Activated CD4-positive, alpha-beta T cell treated with anti-CD3 and anti-CD28 coated beads, Interleukin-2, amount 10 ng/mL, durations not matched to agents 7 days and 5 days (primary cell): ENCODE measurements at places on chromosomes 4 and X. TPM values are rescaled to one million over a fixed set of nuclear protein-coding genes. Genes with fewer than 3 reads are reported as not detected.
A peak's percentile ranks its signal among the peaks of the same experiment; 100 is the strongest.

DNA sequence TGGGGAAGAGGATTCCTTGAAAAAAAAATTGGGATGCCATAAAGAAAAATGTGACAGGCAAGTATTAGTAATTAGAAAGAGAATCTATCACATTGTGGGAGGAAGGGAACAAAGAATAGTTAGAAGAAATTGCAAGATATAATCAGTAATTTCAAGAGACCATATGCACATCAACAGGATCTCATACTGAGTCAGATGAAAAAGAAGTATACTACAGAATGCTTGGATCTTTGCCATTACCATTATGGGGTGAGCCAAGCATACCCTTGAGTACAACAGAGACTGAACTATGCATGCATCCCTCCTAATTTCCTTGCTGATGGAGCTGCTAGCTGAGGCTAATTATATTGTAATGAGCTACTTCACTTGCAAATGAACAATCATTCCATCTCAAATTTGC, 287.6 kb downstream of the PAPSS1 start:
- H3K4me3 ChIP-seq: no peak overlapping the region
- H3K27me3 ChIP-seq: peaks cover 8% of the 10 kb centered on the region
- no peak overlapping the region for H3K27ac ChIP-seq
- no peaks in the 10 kb centered on the region for H3K4me1 ChIP-seq

DNA sequence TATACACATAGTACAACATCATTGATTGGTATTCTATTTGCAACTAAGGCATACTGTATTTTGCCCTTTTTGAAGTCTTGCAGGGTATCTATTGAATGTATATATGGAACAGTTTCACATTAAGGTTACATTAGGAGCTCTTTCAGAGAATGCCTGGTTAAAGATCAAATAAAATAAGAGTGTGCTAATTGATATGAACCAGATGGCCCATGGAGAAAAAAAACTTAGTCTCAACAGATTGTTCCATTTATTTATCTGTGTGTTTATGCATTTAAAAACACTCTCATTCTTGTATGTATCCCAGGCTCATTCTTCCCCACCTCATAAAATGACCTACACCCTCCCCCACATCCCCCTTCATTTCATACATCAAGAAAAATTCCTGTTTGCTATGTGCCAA, 35.2 kb upstream of the GRIA2 start:
- H3K4me3 ChIP-seq: no peak overlapping the region
- no peak for DNase-seq
- no peak overlapping the region for H3K27ac ChIP-seq
- H3K4me1 ChIP-seq: no peaks in the 10 kb centered on the region
- H3K36me3 ChIP-seq: no peaks in the 10 kb centered on the region
- H3K27me3 ChIP-seq: no peaks in the 10 kb centered on the region

GRCh38 chr4:108072300-108072699, 82.6 kb downstream of the HADH start:
- peak; percentile 85 for DNase-seq
- H3K27ac ChIP-seq: peak overlapping the region; percentile 90
- H3K36me3 ChIP-seq: peaks cover 80% of the 10 kb centered on the region
- peak overlapping the region; percentile 25 for H3K4me3 ChIP-seq
- H3K4me1 ChIP-seq: peaks cover 66% of the 10 kb centered on the region

DNA sequence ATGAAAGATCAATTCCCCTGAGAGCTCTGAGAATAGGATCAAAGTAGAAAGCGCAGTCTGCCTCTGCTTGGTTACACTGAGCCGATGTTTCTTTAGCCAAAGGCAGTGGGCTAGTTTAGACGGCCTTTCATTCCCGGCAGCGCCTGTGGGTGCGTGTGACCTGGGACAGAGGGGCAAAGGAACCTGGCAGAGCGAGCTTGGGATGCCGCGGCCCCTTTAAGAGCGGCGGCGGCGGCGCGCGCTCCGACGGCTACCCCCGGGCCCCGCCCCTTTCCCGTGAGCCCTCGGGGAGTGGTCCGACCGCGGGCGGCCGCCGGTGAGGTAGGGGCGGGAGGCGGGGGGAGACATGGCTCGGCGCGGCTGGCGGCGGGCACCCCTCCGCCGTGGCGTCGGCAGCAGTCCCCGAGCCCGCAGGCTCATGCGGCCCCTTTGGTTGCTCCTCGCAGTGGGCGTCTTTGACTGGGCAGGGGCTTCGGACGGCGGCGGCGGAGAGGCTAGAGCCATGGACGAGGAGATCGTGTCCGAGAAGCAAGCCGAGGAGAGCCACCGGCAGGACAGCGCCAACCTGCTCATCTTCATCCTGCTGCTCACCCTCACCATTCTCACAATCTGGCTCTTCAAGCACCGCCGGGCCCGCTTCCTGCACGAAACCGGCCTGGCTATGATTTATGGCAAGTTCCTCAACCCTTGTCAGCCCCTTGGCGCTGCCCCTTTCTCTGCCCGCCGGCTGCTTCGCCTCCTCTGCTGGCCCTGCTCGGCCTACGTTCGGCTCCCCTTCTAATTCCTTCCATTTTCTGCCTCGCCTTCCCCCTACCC, at the start of gene SLC9A6:
SLC9A6 (plus strand) TSS at position 279 of the 816 bp plus-strand sequence; CDS start at position 503, 224 bp downstream.
- H3K36me3 ChIP-seq: peaks cover 4% of the 10 kb centered on the region
- H3K4me3 ChIP-seq: peak within 1 kb of the TSS; percentile 93
- DNase-seq: peak; percentile 64
- peak within 1 kb of the TSS; percentile 89 for H3K27ac ChIP-seq

DNA sequence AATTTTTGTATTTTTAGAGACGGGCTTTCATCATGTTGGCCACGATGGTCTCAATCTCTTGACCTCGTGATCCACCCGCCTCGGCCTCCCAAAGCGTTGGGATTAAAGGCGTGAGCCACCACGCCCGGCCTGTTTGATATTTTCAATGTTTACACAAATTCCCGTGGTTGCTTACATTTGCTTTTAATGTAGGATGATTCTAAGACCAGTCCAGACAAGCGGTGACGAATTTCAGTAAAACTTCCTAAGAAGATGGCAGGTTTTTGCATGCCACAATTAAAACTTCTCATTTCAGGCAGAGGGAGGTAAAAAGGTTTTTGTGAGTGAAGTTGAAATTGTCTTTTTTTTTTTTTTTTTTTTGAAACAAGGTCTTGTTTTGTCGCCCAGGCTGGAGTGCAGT, 41.4 kb upstream of the RBPJ start:
- no peak for DNase-seq
- no peaks in the 10 kb centered on the region for H3K27me3 ChIP-seq
- no peak overlapping the region for H3K27ac ChIP-seq
- no peaks in the 10 kb centered on the region for H3K4me1 ChIP-seq
- no peaks in the 10 kb centered on the region for H3K36me3 ChIP-seq
- H3K4me3 ChIP-seq: no peak overlapping the region

GRCh38 chr4:172962564-172963353, 205.9 kb upstream of the GALNT7 start:
- H3K4me3 ChIP-seq: no peak overlapping the region
- H3K36me3 ChIP-seq: no peaks in the 10 kb centered on the region
- H3K27ac ChIP-seq: no peak overlapping the region

DNA sequence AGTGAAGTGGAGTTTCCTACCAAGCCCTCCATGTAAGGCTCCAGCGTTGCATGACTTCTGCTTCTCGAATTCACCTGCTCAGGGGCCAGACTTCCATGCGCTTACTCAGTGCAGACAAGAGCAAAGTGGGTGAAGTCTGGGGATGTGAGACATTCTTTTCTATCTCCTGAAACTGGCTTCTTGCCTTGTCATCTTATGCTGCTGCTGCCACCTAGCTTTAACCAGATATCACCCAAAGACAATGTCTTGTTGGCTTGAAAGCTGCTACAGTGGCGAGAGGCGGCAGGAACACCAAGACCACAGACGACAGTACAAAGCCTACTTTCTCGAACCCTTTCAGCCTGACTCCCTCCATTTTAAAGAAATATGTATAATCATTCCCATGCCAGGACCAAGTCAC, 103.6 kb upstream of the ADGRG2 start:
- H3K36me3 ChIP-seq: no peaks in the 10 kb centered on the region
- no peak overlapping the region for H3K27ac ChIP-seq
- no peak overlapping the region for H3K4me3 ChIP-seq
- H3K27me3 ChIP-seq: no peaks in the 10 kb centered on the region

GRCh38 chrX:9525511-9526248, 60.8 kb downstream of the TBL1X start:
- H3K27me3 ChIP-seq: no peaks in the 10 kb centered on the region
- no peak for DNase-seq

DNA sequence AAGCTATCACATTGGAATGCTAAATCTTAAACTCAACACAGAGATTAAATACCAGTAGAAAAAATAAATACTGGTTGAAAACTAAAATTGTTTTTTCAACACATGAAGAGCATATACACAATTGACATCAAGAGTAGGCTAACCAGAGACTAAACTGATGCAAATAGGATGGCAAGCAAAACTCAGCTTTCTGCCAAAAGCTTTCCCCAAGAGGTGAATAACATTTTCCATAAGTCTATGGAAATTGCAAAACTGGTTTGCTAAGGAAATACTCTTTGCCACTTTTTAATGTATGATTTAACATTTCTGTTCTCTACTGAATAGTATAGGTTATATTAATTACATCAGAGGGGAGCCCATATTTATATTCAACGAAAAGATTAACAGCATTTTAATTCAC, 23.8 kb downstream of the IQCM start:
- no peak overlapping the region for H3K4me3 ChIP-seq
- H3K4me1 ChIP-seq: no peaks in the 10 kb centered on the region
- H3K27ac ChIP-seq: no peak overlapping the region
- no peaks in the 10 kb centered on the region for H3K36me3 ChIP-seq
- DNase-seq: no peak
- H3K27me3 ChIP-seq: no peaks in the 10 kb centered on the region

GRCh38 chr4:3868211-3869173, 102.3 kb downstream of the ADRA2C start:
- peaks cover 20% of the 10 kb centered on the region for H3K27me3 ChIP-seq
- DNase-seq: no peak
- H3K4me1 ChIP-seq: peaks cover 4% of the 10 kb centered on the region
- H3K27ac ChIP-seq: no peak overlapping the region
- no peak overlapping the region for H3K4me3 ChIP-seq

DNA sequence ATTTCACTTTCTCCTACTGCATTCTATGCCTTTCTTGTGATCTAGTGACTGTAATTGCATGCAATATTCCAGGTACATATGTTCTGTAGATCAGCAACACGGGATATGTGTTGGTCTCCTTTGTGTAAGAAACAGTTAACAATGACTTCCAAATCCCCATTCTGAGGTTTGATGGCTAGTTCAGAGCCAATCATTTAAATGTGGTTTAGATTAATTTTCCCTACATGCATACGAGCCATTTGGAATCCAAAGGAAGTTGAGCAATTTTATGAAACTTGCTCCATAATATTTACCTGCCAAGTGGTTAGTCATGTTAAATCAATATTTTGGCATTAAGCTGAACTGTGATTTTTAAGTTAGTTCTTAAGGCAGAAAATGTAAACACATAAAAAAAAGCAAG, 172.8 kb upstream of the DCAF12L2 start:
- H3K27me3 ChIP-seq: no peaks in the 10 kb centered on the region
- no peak overlapping the region for H3K4me3 ChIP-seq
- H3K36me3 ChIP-seq: no peaks in the 10 kb centered on the region
- no peaks in the 10 kb centered on the region for H3K4me1 ChIP-seq

DNA sequence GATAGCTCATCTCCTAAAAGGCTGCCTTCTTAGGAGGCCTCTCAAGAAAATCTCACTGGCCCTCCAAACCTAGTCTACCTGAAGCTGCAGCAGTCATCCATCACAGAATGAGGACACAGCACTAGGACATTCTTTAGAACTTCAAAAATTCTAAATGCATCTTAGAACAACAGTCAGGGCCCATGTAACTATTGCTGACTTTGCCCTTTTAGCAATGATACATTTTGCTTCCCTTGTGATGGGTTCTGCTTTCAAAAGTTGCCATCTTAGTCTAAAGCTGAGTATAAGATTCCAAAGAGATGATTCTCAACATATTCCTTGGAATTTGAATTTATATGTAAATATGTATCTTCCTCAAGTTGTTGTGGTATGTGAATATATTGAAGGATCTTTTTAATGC, 793.0 kb downstream of the RAB28 start:
- DNase-seq: no peak
- H3K4me1 ChIP-seq: no peaks in the 10 kb centered on the region
- no peak overlapping the region for H3K27ac ChIP-seq
- H3K4me3 ChIP-seq: no peak overlapping the region
- H3K36me3 ChIP-seq: no peaks in the 10 kb centered on the region

DNA sequence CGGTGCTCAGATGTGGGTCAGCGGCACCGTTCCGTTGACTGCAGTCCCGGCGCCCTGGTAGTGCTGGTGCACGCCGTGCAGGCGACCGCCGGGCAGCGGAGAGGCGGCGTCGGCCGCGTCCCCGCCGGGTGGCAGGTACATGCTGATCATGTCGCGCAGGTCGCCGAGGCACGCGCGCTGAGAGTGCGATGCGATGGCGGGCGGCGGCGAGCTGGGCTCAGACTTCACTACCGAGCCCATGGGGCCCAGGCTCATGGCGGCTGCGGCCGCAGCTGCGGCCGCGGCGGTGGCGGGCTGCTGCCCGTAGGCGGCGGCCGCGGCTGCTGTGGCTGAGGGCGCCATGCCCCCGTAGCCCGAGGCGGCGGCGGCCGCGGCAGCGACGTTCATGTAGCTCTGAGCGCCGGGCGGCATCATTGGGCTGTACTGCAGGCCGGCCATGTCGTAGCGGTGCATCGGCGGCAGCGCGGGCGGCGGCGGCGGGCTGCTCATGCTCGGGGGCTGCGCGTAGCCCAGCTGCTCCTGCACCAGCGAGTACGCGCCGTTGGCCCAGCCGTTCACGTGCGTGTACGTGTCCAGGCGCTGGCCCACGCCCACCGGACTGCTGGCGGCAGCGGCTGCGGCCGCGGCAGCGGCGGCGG, 1.0 kb downstream of the SOX3 start:
- H3K27ac ChIP-seq: no peak overlapping the region
- H3K36me3 ChIP-seq: no peaks in the 10 kb centered on the region
- peaks cover 55% of the 10 kb centered on the region for H3K27me3 ChIP-seq
- no peaks in the 10 kb centered on the region for H3K4me1 ChIP-seq
- no peak for DNase-seq

GRCh38 chrX:149569770-149570169, 17.5 kb downstream of the MAGEA9B start:
- no peaks in the 10 kb centered on the region for H3K27me3 ChIP-seq
- H3K36me3 ChIP-seq: no peaks in the 10 kb centered on the region
- no peak for DNase-seq
- no peak overlapping the region for H3K4me3 ChIP-seq
- no peak overlapping the region for H3K27ac ChIP-seq

GRCh38 chr4:159278399-159278798, 175.5 kb downstream of the RAPGEF2 start:
- H3K27me3 ChIP-seq: no peaks in the 10 kb centered on the region
- H3K27ac ChIP-seq: no peak overlapping the region
- no peaks in the 10 kb centered on the region for H3K4me1 ChIP-seq
- peaks cover 2% of the 10 kb centered on the region for H3K36me3 ChIP-seq

- H3K4me1 ChIP-seq: no peaks in the 10 kb centered on the region
- H3K4me3 ChIP-seq: no peak overlapping the region
- no peaks in the 10 kb centered on the region for H3K36me3 ChIP-seq
- peaks cover 2% of the 10 kb centered on the region for H3K27me3 ChIP-seq
- H3K27ac ChIP-seq: no peak overlapping the region
Measured at GRCh38 chr4:94127707-94128328, 79.8 kb upstream of the SMARCAD1 start.

The RTL9 gene
- total RNA-seq: not detected

The FAM149A gene
- 0.50 TPM for total RNA-seq

The ERCC6L gene
- 12.7 TPM for total RNA-seq

The UNC5C gene
- total RNA-seq: not detected

The RBM46 gene
- not detected for total RNA-seq

The MCTS1 gene
- total RNA-seq: 59.0 TPM
